ENCODE measurements at places on chromosomes 1 and 21.

- DNase-seq, result no peak
These were observed 205.0 kb downstream of the HIVEP3 start for GRCh38 chr1:41713557-41714327.

DNA sequence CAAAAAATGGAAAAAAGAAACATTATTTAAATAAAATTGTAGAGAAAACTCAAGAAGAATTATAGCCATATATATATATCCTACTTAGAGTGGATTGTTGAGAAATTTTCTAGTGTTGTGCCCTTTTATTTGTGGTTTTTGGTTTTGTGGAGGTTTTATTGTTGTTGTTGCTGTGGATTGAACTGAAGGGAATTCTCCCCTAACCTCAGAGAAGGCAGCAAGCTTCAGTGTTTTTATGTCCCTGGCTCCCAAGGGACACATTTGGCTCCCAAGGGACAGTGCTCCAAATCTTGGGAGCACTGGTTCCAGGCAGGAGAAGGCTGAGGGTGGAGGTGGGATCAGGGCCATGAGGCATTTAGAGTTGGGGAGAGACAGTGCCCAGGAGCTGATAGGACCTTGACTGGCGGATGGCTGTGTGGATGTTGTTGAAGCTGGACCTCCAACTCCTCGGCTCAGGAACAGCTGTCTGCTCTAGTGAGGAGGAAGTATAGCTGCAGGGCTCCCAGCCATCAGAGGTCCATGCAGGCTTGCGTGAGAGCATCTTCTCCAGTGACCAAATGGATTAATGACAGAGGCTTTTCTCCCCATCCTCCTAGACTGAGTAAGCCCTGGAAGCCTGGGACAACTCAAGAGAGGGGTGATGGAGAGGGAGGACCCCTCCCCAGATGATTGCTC is 100.5 kb downstream of the TEX35 start:
- no peak for DNase-seq

DNA sequence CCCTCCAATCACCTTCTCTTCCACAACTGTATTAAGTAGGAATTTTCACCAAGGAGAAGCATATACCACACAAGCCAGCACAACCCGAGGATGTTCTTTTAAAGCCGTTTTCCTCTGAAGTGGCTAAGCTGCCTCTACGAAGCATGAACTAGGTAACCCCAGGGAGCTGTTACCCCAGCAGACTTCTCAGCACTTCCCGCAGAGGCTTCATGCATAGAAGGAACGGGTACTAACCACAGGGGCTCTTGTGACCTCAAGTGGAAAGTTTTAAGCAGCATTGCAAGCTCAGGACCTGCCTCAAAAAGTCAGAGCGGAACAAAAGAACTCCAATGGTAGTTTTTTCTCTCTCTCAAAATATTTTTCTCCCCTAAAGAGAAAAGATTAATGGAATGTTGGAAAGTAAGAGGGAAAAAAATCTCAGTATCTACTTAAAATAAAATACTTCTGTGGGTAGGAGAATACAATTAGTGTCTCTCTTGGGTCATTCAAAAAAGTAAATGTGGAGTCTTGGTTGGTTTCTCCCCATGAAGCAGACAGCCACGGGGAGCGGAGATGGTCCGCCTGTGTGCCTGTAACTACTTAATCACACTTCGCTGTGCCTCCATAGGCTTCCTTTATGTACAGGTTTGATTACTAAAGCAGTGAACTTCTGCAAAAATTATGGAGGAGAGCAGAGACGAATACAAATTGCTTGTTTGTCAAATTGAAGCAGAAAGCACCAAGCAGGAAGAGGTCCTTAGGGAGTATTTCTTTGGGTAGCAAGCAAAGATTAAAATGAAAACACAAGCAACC is 40.9 kb downstream of the STX6 start:
- DNase-seq, result no peak

GRCh38 chr1:93842750-93843500 is 36.1 kb downstream of the DNTTIP2 start:
- DNase-seq, result no peak

GRCh38 chr1:30627994-30628393 is 95.4 kb downstream of the MATN1 start:
- DNase-seq, result no peak

Measured in substantia nigra (tissue), 51 donors.